ENCODE measurements at places on chromosomes 6 and 20.

DNA sequence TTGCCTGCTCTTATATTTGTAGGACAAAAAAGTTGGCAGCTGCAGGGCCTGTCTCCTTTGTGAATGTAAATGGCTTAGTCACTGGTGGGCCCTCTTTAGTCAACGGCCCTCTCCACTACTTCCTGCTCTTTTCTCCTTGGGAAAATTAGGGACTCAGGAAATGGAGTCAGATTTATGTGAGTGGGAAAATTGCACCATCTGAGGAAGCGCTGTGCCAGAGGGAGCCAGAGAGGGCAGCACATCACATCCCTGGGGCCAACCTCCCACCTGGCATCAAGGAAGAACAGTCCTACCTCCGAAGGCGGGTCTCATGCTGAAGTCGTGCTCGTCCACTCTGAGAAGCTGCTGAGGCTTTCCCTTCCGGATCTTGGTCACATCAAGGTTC is 15.6 kb downstream of the GABRR2 start:
- DNase-seq = peak; percentile 51

DNA sequence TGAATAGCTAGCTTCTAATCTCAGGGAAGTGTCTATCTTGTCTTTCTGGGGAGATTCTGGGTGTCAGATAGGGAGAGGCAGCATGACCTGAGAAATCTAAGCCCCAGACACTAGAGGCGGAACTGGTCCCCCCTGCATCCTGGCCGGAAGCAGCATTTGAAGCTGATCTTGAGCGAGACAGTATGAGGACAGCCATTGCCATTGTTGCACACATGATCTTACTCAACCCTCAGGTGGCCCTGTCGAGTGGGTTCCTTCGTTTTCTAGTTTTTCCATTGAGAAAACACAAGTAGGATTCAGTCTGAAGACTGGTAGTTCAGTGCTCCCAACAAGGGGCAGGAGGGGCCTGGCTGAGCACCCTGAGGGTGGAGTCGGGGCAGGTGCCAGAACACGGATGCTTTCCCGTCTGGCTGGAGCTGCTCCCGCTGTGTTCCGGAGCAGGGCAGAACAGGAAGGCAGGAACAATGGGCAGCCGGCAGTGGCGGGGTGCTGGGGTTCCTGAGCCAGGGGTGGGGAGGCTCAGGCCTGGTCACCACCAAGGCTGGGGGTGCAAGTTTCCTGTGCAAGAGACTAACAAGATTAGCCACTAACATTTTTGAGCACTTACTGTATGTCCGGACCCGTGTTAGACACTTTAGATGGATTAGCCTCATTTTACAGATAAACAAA is 7.9 kb upstream of the SDCBP2 start:
- DNase-seq = no peak

DNA sequence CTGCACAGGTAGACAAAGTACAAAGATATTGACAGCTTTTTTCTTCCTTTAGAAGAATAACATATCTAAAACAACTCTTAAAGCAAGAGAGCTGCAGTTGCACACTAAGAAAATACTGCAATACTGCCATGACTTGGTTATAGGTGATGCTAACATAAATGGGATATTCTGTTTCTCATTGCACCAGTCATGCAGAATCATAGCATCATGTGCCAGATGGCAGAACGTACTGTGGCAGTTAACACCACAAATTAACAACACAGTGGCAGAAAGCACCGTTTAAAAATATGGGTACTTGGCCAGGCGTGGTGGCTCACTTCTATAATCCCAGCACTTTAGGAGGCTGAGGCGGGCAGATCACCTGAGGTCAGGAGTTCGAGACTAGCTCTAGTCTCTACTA is 7.4 kb downstream of the ASXL1 start:
- no peak for DNase-seq

DNA sequence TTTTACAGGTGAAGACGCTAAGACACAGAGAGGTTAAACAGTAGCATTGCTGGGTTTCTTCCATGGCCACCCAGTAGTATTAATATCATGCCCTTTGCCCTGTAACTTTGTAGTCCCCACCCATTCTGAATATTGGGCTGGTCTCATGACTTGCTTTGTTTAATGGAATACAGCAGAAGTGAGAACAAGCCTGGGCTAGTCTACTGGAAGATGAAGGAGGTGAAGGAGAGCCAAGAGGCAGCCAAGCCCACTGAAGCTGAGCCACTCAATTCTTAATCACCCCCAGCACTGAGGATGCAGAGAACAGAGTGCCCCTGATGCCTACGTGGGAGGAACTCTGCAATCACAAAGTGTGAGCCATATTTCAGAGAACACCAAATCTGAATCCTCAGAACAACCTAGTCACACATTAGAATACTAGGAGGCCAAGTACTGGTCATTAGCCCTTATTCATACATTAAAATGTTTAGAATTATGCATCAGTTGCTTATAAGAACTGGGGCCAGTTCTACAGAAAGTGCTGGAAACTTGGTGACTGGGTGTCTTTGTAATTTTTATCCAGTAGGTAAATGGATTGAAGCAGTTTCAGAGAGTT is 270.1 kb upstream of the PRND start:
- no peak for DNase-seq

- DNase-seq = no peak
These were observed 586.5 kb upstream of the EPHA7 start for GRCh38 chr6:94005835-94006234.

DNA sequence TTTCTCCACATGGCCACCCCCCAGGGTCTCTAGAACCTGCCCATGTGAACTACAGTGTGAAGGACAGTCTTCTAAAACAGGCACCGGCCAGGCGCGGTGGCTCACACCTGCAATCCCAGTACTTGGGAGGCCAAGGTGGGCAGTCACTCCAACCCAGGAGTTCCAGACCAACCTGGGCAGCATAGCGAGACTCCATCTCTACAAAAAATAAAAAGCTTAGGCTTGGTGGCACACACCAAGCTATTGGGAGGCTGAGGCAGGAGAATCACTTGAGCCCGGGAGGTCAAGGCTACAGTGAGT is 13.7 kb downstream of the ACSS1 start:
- DNase-seq = no peak

DNA sequence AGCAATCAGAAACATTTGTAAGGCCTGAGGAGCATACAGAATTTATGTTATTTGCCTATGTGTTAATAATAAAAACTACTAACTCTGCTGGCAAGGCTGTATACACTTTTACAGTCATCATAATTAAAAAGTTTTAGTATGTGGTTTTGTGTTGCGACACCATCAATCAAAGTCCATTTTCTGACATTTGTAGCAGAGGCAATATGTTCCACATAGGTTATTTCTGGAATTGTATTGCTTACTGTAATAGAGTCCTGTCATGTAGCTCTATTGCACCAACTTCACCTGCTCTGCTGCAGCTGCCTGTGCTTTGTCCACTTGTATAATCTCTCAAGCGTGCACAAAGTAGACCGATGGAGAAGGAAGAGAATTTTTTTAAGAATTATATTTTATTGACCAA is 501.8 kb downstream of the HACE1 start:
- peak; percentile 75 for DNase-seq

DNA sequence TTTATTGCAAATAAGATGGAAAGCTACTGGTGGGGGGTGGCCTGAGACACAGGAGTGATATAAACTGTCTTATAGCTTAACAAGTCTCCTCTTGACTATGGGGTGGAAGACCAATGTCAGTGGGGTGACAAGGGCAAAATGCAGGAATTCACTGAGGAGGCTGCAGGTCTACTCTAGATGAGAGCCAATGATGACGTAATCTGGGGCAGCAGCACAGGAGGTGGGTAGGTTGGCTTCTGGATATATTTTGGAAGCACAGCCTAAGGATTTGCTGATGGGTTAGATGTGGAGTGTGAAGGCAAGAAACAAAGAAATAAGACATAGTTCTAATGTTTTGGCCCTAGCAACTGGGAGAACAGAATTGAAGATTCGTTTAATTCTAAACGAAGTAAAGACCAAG is 253.2 kb downstream of the PTPRT start:
- DNase-seq = no peak

- no peak for DNase-seq
These were observed 82.0 kb downstream of the SLC22A3 start for GRCh38 chr6:160430203-160430602.

DNA sequence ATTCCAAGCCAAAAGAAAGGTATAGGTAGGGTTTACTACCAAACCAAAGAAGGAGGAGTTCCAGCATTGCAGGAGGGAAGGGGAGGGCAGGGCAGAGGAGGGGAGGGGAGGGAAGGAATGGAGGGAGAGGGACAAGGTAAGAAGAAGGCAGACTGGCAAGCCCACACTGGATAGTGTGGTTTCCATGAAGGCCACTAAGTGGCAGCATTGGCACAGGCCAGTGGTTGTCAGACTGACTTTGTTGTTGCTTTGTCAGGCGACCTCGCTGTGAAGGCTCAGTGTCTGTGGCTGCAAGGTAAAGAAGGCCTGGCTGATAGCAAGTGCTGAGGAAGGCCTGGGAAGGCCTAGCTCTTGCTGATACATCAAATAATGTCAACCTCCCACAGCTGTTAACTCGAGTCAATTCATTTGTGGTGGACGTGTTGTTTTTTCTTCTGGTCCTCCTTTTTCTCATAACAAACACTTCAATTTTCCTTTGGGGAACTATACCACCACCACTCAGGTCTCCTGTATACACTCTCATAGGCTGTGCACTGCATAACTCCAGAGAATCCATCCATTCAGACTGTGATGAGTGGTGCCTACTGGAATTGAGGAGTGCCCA is 7.7 kb upstream of the ZNF334 start:
- peak; percentile 72 for DNase-seq

- DNase-seq = no peak
These were observed 125.7 kb upstream of the ARID1B start for GRCh38 chr6:156651486-156651885.

GRCh38 chr6:137017081-137017480 is 27.7 kb downstream of the IL20RA start:
- no peak for DNase-seq

- no peak for DNase-seq
These were observed at the start of gene RSPH9 for GRCh38 chr6:43644940-43645612. Gene RSPH9, plus strand, starts transcription at chr6:43645036. Its CDS starts 63 bp downstream, at chr6:43645099.

- no peak for DNase-seq
These were observed 100.1 kb downstream of the TNFRSF21 start for GRCh38 chr6:47209632-47210031.

DNA sequence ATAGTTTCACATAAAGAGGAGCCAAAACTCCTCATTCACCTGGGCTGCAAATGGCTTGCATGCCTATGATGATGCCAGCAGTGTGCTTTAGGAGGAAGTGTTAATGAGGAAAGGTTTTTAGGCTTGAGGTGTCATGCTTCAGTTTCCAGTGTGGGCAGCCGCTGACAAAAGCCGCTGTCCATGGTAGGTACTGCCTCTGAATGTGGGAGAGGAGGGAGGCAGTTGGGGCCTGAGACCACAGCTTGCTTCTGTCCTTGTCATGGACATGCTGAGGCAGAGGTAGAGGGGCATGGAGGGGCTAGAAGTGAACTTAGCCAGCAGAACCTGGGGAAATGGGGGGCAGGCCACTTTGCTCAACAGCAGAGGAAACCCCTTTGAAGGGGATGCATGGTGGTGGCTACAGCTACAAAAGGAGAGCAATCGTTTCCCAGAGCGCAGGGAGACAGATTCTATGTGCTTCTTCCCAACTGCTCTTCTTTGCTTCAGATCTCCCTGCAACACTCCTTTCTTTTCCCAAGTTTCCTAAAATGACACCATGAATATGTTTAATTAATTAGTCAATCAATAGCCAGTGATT is 372.1 kb upstream of the CNR1 start:
- no peak for DNase-seq

DNA sequence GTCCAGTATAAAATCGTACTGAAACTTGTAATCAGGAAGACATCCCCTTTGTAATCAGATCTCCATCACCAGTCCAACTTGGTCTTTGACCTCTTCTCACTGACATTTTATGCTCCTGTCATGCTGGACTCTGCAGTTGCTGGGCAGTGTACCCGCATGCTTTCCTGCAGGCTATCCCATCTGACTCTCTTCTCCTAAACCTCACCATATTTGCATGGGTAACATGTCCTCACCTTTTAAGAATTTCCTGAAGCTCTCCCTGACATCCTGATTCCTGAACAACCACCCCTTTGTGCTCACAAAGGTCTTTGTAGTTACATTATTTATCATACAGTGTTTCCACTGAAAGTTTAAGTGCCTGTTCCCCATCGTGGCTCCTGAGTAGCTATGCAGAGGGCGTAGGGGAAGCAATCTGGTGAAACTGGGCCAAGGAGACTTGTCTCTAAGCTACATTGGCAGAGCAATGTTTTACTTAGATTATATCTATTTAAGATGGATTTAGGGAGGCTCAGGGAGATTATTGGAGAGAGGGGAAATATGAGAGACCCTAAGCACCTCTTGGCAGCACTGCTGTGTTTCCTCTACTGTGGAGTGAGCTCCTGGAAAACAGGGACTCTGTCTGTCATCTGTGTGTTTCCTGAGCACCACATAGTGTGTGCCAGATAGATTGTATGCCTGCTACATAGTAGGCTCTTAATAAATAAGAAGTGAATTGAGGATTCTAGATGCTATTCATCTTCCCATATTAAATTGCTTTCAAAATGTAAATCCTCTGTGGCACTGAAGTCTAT is 124.0 kb downstream of the LAMA2 start:
- DNase-seq = no peak
